ENCODE measurements at places on chromosomes 2 and 18.

GRCh38 chr2:186164325-186164724, 321.7 kb upstream of the ZC3H15 start:
- DNase-seq, result no peak

DNA sequence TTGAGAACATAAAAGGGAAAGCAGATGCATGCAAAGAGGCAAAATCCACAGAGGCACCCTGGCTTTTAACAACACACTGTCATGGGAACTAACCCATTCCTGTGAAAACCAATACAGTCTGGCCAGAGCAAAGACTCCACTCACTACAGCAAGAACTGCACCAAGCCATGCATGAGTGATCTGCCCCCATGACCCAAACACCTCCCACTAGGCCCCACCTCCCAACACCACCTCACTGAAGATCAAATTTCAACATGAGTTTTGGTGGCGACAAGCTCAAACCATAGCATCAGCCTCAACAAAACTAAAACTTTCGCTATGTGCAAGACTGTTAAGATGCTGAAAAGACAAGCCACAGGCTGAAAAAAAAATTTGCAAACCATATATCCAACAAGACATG, 162.8 kb downstream of the SMAD2 start:
- no peak for DNase-seq

DNA sequence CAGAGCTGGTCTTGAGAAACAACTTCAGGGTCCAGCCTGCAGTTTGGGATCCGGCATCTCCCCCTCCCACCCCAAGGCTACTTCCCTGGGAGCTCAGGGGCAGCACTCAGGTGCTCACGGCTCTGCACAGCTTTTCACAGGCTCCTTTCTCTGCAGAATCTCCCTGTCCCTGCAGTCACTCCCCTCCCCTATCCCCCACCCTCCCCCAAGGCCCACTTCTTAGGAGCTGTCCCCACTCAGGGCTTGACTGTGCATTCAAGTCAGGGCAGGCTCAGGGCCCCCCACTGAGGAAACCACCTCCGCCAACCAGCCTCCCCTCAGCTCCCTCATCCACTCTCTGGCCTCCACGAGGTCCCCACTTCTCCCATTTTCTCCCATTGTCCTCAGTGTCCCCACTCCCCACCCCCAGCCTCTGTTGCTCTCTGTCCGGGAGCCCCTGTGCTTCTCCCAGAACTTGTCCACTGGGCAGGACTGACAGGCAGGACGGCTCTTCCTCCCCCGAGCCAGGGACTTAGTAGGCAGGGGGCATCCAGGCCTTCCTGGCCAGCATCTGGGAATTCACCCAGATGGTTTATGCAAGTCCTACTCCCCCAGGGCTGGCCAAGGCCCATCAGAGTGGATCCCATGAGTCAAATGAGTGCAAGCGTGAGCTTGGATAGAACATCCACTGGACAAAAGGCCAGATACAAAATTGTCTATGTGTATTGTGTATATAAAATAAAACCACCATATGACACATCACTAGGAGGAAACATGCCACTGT, 7.6 kb downstream of the NMUR1 start:
- DNase-seq, result no peak

DNA sequence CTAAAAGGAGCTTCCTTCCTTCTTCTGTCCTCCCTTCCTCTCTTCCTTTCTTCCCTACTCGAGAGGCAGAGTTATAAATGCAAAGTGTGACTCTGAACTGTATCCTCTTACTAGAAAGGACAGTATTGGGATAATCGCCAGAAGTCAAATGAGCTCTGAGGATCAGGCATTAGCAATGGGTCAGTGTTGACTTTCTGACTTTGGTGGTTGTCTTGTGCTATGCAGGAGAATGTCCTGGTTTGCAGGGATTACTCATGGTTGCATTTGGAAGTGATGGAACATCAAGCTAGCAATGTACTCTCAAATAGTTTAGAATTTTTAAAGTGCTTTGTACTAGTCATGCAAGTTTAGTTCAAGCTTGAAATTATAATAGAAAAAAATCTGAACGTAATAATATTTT, 115.6 kb downstream of the TXNL1 start:
- DNase-seq, result peak; percentile 13

DNA sequence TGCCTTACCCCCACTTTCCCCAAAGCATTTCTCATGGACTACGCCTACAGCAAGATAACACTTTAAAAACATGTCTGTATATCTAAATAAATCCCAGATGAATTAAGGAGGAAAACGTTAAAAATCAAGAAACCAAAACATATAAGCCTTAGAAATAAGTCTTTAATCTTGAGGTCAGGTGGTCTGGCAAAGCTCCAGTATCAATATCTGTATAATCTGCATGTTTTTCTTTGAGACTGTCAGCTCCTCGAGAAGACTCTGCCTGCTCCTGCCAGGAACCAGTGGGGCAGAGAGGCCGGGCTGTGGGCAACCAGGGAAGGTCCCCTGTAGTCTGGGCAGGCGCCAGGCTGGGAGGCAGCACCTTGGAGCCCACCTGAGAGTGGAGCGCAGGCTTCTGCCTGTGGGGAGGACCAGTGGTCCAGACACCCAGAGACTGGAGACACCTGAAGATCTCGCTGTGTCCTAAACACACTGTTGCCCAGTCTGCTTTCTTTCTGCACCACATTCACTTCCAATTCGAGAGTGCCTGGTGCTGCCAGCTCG, 291.0 kb upstream of the SOX11 start:
- DNase-seq, result no peak

DNA sequence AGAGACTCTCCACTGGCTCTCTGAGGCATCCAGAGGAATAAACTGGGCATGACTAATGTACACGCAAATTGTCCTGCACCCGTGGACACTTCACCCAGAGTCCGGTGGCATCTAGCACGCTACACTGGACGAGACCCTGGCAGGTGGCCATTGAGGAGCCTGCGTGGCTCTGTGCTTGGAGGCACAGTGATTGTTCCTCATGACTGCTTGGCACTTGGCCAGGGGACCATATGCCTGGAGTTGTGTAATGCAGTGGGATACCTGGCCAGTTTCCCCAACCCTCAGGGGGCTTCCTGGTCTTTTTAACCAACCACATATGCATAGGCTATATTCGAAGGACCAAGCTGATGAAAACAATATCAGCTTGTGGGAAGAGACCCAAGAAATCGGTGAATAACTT, 66.6 kb downstream of the MTCL1 start:
- peak; percentile 44 for DNase-seq

DNA sequence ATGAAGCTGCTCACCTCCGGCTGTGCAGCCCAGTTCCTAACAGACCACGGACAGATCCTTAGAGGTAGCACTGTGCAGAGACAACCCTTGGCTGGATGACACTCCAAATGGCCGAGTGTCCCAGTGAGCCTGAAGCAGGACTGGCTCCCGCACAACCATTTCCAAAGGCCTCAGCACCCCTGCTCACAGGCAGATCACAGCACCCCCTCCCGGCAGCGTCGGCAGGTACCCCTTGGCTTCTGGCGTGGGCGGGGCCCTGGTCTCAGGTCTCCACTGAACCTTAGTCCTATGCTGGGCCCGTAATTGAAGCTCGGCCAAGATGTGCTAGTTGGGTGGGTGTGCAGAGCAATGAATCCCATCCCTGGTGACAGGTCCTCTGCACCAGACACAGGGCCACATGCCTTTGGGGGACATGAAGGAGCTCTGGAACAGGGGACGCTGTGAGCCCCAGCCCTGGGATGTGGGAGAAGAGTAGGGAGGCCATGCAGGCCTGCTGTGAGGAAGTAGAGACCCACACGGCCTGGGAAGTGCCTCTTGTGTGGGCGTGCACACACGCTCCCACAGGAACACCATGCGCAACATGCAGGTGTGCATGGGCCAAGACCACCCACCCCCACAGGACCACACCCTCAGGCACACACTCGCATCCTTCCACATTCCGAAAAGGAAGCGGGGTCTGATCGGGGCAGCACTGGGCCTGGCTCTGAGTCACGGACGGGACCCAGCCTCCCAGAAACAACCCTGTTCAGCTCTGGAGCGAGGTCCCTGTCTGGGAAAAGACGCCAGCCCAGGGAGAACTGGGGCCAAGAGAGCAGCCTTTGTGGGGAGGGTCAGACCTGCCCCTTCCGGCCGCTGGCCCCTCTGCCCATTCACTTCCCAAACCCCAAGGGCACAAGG, 2.8 kb downstream of the DUSP2 start:
- DNase-seq, result no peak

DNA sequence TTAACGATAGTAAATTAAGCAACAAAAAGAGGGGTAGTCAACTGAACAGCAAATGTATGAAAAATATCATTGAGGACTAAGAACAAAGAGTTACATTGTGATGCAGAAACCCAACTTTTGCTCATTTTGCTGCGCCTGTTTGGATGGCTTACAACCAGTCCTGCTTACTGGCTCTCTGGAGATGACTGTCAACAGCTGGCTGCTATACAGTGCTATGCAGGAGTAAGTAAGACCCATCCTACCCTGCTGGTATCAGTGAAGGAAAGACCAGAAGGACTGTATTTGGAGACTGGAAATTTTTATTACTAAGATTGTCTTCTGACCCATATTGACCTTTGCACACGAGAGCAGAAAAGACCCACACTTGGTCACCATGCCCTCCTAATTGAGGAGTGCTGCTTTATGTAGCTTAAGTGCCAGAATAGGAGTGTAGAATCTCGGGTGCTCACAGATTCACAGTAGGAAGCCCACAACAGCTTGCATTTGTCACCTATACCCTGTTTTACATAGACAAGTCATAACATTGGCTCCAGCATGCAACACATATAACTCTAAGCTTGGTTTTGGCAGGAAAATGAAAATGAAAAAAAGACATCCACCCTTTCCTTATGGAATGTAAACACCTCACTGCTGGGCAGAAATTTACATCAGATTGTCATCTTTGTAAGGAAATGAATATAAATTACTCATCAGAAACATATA, 1915.0 kb upstream of the CELF4 start:
- DNase-seq, result peak; percentile 14

- DNase-seq, result no peak
These were observed 6.8 kb upstream of the STK25 start for GRCh38 chr2:241514986-241515737.

GRCh38 chr2:176251928-176252327, 17.3 kb upstream of the MTX2 start:
- DNase-seq, result no peak

DNA sequence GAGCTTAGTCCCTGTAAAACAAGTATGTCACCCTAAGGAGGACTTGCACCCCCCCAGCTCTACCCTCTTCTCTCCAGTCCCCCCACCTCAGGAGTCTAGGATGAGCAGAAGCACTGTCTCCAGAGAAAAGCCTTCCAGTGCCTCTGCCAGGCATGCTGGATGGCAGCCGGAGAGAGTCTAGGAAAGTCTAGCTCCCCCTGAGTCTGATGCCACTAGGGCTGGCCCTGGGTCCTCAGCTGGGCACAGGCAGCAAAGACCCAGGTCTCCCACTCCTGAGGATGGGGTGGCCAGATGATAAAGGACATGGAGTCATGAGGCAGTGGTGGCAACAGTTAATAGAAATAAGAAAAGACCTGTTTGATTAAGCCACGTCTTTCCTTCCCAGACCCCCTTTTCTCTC, 225.6 kb downstream of the CYP26B1 start:
- no peak for DNase-seq

DNA sequence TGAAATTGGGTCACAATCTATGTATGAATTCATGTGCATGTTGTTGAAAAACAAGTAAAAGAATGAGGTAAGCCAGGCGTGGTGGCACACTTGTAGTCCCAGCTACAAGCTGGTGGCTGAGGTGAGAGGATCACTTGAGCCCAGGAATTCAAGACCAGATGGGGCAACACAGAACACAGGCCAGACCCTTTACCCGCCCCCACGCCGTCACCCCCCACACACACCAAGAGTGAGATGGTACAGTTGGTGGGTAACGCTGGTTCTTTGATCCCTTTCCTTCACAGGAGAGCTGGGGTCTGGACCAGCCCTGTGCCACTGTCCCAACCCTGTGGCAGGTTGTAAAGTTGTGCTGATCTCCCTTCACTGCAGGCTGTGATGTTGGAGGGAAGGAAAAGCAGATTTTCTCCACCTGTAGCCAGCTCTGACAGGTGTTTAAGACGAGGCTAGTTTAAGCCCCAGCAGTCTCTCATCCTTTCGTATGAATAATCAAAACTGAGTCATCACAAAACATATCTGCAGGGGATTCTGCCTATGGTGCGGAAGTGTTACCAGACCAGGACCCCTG, 13.6 kb downstream of the B3GNT2 start:
- no peak for DNase-seq

GRCh38 chr2:233961905-233962304, 44.7 kb downstream of the TRPM8 start:
- no peak for DNase-seq

DNA sequence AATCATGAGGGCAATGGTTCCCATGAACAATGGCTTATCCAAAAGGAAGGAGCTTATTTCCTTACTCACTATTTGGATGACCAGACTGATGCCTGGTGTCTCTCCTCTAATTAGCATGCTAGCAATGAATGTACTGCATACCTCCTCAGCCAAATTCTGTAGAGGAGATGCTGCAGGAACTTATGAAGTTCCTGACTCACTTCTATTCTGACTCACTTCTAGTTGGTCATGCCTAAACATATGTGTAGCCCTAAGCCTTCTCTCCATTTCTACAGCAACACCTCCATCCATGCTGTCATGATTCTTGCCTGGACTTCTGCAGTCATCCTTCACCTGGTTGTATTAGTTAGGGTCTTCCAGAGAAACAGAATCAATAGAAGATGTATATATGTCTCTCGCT, 59.9 kb upstream of the MRPS9 start:
- DNase-seq, result no peak

- no peak for DNase-seq
These were observed 21.6 kb downstream of the CIB4 start for GRCh38 chr2:26619521-26619951.

GRCh38 chr2:205012961-205013360, 467.7 kb downstream of the PARD3B start:
- no peak for DNase-seq

DNA sequence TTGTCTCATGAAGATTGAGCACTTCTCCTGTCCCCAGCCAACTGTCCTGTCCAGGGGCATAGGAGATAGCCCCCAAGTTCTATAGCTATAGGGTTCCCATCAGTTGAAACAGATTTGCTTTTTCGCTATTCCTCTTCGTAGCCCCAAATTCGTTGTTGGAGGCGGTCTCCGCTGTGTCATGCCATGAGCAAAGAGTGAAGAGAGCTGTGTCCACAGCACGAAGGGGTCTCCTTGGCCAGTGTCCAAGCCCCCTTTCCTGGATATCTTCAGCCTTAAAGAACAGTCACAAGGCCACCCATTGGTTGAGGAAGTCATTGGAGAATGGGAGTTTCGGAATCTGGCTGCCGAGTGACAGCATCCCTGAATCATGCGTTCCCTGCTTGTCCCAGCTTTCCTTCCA, 21.0 kb downstream of the IGFBP5 start:
- no peak for DNase-seq

All from fibroblast of skin of right quadriceps (primary cell).